ENCODE measurements at places on chromosomes 7 and 10. TPM values are rescaled to one million over a fixed set of nuclear protein-coding genes. Genes with fewer than 3 reads are reported as not detected.
A peak's percentile ranks its signal among the peaks of the same experiment; 100 is the strongest.

DNA sequence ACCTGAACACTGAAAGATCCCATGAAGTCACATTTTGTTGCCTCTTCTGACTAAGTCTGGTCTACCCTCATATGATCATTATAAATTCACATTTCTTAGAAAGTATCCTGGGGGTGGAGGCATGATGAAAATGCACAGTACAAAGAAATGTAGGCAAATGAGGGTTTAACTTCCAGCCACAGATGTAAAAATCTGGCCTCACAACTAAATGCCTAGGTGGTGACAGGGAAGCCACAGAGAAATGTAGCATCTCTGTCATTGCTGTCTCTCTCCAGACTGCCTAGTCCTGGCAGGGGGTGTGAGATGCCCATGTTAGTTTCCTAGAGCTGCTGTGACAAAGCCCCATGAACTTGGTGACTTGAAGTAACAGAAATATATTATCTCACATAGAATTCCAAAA is 395.9 kb downstream of the SORCS3 start:
- H3K27ac ChIP-seq = no peak overlapping the region
- no peaks in the 10 kb centered on the region for H3K36me3 ChIP-seq
- no peaks in the 10 kb centered on the region for H3K4me1 ChIP-seq
- no peaks in the 10 kb centered on the region for H3K27me3 ChIP-seq

GRCh38 chr7:3488829-3489228 is 187.8 kb downstream of the SDK1 start:
- no peak overlapping the region for H3K27ac ChIP-seq
- no peak for DNase-seq
- no peaks in the 10 kb centered on the region for H3K27me3 ChIP-seq

DNA sequence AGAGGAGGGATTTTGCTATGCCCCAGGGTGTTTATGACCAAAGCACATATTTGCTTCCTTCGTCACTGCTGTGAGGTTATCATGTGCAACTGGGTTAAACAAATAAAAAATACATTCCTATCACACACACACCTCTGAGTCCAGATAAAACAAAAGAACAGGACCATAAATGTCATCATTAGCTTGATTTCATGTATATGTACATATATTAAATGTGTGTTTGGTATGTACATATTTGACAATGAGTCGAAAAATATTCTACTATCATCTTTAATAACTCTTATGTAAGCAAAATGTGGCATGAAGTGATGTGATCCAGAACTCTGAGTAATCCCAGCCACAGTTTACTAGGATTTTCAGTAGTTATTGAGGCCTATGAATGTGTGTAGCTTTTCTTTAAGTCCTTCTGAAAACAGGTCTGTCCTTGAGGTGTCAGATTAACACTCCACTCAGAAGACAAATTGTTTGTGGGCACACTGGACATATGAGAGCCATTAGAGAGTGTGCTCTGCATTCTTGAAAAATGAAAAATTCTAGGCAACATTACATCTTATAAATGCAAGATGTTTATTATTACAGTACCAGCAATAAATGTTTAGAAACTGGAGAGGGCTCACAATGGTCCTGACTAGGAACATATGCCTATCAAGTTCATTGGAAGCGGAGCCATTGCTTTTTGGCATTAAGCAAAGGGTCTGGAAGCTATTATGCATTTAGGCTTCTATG is 335.1 kb upstream of the SEMA3A start:
- no peak overlapping the region for H3K27ac ChIP-seq
- H3K36me3 ChIP-seq = no peaks in the 10 kb centered on the region
- no peaks in the 10 kb centered on the region for H3K4me1 ChIP-seq
- DNase-seq = no peak
- H3K27me3 ChIP-seq = no peaks in the 10 kb centered on the region
- H3K4me3 ChIP-seq = no peak overlapping the region

Gene OLAH
- 2.2 TPM for total RNA-seq

Gene SLC35G1
- total RNA-seq = 4.7 TPM

- no peaks in the 10 kb centered on the region for H3K36me3 ChIP-seq
- H3K27me3 ChIP-seq = no peaks in the 10 kb centered on the region
- no peaks in the 10 kb centered on the region for H3K4me1 ChIP-seq
These were observed 15.4 kb upstream of the FKBP9 start for GRCh38 chr7:32941681-32942414.

Gene EPO
- total RNA-seq = not detected

DNA sequence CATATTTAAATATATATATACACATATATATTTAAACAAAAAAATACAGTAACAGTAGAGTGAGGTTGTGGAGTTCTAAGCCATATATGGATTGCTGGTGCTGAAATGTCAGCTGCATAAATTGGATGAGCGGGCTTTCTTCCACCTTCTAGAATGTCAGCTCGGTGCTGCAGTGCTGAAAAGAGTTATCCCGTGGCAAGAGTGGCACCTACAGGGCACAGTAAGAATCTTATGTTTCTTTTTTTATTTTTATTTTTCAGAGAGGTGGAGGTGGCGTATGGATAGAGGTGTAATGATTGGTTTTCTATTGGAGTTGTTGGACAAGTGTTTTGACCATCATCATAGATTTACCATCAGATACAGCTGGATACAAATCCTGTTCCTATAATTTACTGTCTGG is 86.2 kb upstream of the DYNC1I1 start:
- no peaks in the 10 kb centered on the region for H3K36me3 ChIP-seq
- peak; percentile 52 for DNase-seq
- H3K4me3 ChIP-seq = no peak overlapping the region
- H3K4me1 ChIP-seq = no peaks in the 10 kb centered on the region

- H3K36me3 ChIP-seq = no peaks in the 10 kb centered on the region
- H3K27me3 ChIP-seq = no peaks in the 10 kb centered on the region
- no peak for DNase-seq
- no peak overlapping the region for H3K27ac ChIP-seq
- H3K4me3 ChIP-seq = no peak overlapping the region
- H3K4me1 ChIP-seq = no peaks in the 10 kb centered on the region
These were observed 14.0 kb upstream of the IL6 start for GRCh38 chr7:22712999-22713398.

DNA sequence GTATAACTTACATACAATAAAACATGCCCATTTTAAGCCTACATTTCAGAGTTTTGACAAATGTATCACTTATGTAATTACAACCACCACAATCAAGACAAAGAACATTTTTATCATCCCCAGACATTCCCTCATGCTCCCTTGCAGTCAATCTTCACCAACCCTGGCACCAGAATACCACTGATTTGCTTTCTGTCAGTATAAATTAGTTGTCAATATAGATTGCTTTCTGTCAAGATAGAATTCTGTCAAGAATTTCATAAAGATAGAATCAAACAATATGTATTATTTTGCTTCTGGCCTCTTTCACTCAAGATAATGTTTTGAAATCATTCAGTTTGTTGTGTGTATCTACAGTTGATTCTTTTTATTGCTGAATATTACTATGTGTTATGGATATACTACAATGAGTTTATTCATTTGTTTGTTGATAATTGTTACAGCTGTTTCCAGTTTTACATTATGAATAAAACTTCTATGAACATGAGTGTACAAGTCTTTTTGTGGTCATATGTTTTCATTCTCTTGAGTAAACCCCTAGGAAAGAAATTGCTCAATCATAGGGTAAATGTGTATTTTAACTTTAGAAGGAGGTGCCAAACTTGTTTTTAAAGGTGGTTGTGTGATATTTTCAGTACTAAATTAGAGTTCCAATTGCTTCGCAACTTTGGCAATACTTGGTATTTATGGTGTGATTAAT is 56.9 kb downstream of the IFIT5 start:
- H3K4me1 ChIP-seq = peaks cover 6% of the 10 kb centered on the region
- H3K36me3 ChIP-seq = no peaks in the 10 kb centered on the region
- H3K4me3 ChIP-seq = no peak overlapping the region
- no peak overlapping the region for H3K27ac ChIP-seq
- no peak for DNase-seq
- no peaks in the 10 kb centered on the region for H3K27me3 ChIP-seq

Gene SPDYE11
- not detected for total RNA-seq

All from uterus (tissue), 4 donors.